Activated naive CD8-positive, alpha-beta T cell treated with anti-CD3 and anti-CD28 coated beads for 36 hours (primary cell): ENCODE measurements at places on chromosomes 1 and 21.

DNA sequence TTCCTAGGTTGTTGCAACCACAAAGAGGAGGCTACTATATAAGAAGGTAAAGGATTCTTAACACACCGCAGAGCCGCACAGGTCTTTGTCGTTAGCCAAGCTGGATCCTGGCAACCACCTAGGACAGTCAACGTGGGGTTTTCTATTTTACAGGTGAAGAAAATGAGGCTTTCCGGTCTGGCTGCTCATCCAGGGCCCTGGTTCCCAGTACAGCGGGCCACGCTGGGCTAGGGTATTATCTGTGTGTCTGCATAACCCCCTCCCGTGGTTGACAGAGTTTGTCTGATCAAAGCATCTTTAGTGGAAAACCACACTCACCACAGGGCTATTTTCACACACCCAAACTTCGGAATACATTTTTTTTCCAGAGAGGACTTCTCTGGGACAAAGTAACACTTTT, 39.0 kb upstream of the PDE9A start:
- peak; percentile 64 for DNase-seq

- DNase-seq: no peak
These were observed 13.2 kb downstream of the HNRNPR start for GRCh38 chr1:23330846-23331245.

DNA sequence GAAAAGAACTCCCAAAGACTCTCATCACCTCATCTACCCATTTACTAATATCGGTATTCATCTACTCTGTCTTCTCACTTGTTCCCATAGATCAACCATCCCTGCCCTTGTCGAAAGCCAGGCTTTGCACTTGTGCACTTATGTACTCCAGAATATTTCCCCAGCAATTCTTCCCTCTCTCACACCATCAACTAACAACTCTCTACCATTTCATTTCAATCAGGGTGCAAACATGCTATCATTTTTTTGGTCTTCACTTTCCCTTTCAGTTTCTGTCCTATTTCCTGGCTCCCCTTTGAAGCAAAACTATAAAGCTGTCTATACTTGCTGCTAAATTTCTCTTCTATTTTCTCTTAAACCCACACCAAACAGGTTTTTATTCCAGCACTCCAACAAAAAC, 6.7 kb downstream of the C1orf105 start:
- DNase-seq: no peak

DNA sequence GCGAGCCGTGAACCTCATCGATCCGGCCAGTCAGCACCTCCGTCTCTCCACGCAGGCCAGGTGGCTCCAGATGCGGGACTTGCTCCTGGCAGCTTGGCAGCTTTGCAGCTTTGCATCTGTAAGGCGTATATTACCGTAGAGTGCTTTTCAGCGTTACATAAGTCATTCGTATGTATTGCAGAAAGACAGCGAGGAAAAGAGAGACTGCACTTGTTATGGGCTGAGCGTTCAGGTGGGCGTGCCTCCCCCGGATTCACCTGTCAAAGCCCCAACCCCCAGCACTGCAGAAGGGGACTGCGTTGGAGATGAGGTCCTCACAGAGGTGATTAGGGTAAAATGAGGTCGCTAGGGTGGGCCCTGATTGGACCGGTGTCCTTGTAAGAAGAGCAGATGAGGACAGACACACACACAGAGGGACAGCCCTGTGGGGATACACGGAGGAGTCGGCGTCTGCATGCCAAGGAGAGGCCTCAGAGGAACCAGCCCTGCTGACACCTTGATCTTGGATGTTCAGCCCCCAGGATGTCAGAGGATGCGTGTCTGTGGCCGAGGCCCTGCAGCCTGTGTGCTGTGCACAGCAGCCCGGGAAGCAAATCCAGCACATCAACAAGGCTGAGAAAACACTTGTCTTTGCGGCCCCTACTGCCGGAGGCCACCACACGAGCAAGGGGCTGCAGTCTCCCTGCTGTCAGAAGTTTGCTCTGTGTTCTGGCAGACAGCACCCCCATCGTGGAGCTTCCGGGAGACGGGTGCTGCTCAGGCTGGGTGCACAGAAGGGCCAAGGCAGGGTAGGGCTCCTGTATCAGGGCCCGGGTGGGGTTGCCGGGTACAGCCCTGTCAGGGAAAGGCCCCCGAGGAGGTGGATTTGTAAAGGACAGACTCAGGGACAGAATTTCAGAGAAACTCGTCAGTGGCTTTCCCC, 10.9 kb upstream of the AGPAT3 start:
- DNase-seq: no peak

DNA sequence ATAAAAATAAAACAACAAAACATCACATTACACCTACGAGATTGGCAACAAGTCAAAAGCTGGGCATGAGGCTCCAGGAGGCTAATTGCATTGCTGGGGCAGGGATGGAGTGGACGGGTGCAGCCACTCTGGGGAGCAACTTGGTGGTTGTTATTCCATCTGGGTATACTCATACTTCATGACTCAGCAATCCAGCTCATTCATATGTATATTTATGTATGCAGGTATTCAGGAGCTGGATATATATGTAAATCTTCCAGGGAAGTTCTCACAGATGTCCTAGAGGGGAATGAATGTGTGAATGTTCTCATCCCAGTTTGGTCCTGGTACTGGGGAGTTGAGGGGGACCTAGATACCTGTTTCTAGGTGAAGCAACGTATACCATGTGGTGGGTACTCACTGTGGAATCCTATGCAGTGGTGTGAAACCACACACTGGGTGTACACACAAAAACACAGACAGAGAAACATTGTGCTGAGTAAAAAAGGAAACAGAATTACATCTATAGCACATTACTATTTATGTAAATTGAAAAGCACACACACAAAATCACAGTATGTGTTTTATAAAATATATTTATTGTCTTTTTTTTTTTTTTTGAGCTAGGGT, 79.7 kb upstream of the RAB4A start:
- DNase-seq: no peak
